ENCODE measurements at places on chromosomes 13 and 19.
A peak's percentile ranks its signal among the peaks of the same experiment; 100 is the strongest.

DNA sequence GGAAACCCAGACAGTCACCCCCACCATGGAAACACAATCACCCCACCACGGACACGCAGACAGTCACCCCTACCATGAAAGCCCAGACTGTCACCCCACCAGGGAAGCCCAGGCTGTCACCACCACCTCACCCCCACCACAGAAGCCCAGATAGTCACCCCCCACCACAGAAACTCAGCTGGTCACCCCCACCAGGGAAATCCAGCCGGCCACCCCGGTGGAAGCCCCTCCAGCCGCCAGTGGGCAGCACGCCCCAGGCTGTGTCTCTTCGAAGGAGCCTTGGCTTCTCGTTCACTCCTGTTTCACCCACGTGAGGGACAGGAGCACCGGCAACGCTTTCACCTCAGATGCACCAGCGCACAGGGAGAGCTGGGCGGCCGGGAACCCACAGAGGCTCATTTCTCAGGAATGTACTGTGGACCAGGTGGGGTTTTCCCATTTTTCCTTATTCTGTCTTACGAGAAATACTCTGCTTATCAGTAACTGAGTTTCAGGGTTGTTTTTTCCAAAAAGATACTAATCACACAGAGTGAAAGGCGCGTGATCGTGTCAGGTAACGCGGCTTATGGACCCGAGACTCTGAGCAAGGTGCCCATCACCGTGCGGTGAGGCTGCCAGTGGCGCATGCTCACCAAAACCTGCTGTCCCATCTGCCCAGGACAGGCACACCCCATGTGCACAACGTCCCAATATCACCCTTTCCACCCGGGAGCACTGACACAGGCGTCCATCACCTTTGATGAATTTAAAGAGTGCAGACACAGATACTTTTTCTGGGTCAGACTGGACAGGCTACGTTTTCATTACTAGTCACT is 28.0 kb downstream of the CARS2 start:
- DNase-seq: no peak

- no peak for DNase-seq
These were observed 86.7 kb downstream of the ZAR1L start for GRCh38 chr13:32228330-32229041.

DNA sequence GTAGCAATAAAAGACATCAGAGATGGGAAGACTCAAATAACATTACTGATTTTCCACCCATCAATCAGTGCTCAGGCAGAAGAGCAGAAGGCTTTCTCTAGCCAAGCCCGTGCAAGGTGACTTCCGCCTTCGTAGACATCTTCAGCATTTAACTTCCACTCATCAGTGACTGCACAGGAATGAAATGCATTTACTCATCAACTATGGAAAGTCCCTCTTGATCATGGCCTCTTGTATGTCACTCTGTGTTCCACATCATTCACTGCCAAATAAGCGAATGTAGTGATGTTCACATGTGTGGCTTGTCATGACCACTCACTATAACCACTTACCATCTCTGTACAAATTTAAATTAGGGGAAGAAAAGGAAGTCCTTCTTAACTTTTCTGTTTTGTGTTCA is 49.4 kb downstream of the SACS start:
- DNase-seq: no peak

GRCh38 chr19:53906211-53907192 is 2.6 kb upstream of the CACNG7 start:
- DNase-seq: peak; percentile 43

DNA sequence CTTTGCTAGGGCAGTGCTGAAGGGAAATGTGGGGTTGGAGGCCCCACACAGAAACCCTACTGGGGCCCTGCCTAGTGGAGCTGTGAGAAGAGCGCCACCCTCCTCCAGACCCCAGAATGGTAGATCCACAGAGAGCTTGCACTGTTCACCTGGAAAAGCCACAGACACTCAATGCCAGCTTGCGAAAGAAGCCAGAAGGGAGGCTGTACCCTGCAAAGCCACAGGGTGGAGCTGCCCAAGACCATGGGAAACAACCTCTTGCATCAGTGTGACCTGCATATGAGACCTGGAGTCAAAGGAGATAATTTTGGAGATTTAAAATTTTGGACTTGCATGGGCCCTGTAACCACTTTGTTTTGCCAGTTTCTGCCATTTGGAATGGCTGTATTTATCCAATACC is 615.4 kb upstream of the MIR17HG start:
- DNase-seq: no peak

GRCh38 chr19:15123900-15124299 is 16.7 kb downstream of the SYDE1 start:
- no peak for DNase-seq

DNA sequence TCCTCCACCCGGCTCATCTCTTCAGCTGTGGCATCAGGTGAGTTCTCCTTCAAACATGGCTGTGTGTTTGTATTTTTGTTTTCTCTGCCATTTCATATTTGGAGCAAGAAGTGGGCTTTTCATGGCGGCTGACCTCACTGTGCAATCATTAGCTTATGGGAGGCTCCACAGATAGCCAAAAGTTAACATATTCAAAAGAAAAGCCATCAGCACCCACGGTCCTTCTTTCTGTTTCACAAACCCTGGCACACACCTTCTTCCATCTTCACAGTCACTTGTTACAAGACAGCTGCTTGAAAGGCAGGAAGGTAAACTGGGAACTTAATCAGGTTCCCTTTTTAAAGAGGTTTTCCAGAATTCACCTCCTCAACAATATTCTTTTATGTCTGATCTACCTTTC is 69.3 kb upstream of the ATP12A start:
- no peak for DNase-seq

- no peak for DNase-seq
These were observed 278 bp upstream of the ZNF274 start for GRCh38 chr19:58182577-58182988.

GRCh38 chr13:88031980-88032559 is 360.9 kb downstream of the SLITRK5 start:
- no peak for DNase-seq

DNA sequence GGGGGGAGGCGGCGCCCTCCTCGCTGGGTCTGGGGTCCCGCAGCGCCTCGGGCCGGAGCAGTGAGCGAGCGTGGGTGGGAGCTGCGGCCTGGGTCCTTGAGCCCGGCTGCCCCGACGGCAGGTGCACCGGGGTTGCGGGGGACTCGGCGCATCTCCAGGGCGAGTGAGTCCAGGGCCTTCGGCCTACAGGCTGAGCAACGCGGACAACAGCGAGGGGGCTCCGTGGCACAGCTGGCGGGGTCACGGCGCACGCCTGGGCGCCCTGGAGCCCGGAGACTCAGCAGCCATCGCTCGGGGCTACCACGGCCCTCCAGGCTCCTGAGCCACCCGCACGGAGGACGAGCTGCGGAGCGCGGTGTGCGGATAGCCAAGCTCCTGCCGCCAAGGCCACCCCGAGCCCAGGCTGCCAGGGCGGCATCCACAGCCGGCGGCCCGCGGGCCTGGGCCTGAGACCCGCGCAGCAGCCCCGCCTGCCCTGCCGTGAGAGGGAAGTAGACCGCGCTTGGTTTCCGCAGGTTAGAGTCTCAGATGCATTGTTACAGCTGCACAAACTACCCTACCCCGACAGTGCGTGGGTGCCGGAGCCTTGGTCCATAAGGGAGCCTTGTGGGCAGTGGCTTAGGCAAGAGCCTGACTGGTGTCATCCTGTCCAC is 253.9 kb upstream of the SGCG start:
- DNase-seq: no peak

- DNase-seq: no peak
These were observed 2858.1 kb upstream of the PCDH20 start for GRCh38 chr13:64273780-64274179.

DNA sequence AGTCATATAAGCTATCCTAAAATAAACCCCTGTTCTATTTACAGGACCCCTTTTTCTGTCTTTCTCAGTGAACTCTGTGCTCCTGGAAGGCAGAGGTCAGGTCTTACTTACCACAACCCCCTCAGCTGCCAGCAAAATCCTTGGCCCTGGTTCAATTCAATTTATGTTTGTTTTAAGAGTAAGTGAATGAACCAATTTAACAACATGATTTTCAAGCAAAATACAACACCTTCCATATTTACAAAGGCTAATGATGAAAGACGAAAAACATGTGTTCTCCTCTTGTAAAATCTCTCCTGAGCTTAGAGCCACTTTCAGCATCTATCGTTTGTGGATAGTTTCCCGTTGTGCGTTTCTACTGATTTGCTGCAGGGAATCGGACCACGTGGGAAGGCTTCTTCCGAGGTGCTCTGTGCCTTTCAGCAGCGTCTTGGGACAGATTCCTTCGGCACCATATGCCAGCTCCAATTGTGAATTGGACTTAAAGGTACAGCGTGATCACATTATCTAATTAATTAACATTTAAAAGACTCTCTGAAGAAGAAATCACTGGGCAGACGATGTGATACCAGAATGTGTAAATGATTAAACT is 411.7 kb downstream of the IRS2 start:
- no peak for DNase-seq

DNA sequence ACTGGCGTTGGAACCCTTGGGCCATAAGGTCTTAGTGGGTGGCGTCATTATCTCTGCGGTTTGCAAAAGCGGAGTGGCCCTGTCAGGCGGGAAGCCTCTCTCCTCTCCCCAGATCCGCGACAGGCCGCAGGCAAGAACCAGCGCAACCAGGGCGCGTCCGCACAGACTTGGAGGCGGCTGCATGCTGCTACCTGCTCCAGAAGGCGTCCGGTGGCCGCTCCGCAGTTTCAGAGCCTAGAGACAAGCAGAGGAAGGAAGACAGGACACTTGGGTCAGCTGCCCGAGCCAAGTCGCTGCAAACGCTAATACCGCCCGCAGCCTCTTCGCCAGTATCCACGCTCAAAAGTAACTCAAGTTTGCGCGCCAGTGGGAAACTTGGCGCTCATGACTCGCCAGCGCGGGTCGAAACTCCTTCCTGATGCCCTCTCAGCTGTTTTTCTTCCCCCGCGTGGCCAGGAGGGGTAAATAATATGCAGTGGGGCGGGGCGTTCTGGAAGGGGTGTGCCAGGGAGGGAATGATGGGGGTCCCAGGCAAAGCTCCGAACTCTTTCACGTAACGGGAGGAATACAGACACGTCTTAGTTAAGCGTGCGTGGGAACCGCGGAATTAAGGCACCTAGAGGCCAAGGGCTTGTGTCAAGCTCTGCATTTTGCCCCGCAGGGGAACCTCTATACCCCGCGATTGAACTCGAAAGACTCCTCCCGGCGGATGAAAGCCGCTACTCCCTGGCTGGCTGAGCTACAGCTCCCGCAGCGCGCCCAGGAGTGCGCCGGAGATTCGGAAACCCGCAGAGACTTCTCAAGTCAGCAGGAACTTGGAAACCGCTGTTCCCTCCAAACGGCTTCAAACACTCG is at the start of gene EDNRB:
TSS of gene EDNRB (minus strand) at position 441 of the 855 bp plus-strand sequence. CDS start at position 183, 258 bp downstream.
- no peak for DNase-seq

- no peak for DNase-seq
These were observed 484.6 kb downstream of the OLFM4 start for GRCh38 chr13:53513226-53513625.

DNA sequence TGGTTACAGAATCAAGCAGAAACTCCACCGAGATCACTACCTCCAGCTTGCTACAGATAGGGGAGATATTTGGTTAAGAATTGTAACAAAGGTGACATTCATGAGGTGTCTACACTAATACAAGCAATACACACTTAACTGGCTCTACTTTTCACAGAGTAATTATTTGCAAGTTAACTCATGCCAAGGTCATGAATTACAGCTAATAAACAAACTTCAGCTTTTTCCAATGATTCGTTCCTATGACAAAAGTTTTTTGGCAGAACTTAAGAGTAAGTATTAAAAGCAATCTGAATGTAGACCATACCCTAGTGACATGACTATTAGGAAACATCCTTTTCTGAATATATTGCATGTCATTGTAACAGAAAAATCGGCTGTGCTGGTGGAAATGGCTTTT is 72.1 kb downstream of the LHFPL6 start:
- no peak for DNase-seq

GRCh38 chr19:18919900-18920214 is 342 bp downstream of the DDX49 start:
- no peak for DNase-seq

GRCh38 chr13:40060296-40061007 is 405.0 kb downstream of the COG6 start:
- no peak for DNase-seq

- no peak for DNase-seq
These were observed 599.5 kb upstream of the PCDH9 start for GRCh38 chr13:67829641-67830040.

DNA sequence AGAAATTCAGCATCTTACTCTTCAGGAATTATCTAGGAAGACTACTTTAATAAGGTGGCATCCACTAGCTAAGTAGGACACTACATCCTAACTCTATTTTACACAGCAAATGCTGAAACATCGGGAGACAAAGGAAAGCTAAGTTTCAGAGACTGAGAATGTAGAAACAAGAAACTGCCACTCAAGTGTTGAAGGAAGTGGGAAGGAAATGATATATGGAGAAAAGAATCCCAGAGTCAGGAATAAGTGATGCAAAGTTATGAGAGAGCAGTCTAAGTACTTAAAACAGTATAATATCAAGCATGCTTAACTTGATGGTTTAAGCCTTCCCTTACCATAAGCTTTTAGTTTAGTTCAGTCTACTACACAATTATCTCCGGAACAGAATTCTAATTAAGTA is 52.4 kb downstream of the RBM26 start:
- no peak for DNase-seq

GRCh38 chr19:40178756-40179155 is 12.5 kb upstream of the MAP3K10 start:
- no peak for DNase-seq

DNA sequence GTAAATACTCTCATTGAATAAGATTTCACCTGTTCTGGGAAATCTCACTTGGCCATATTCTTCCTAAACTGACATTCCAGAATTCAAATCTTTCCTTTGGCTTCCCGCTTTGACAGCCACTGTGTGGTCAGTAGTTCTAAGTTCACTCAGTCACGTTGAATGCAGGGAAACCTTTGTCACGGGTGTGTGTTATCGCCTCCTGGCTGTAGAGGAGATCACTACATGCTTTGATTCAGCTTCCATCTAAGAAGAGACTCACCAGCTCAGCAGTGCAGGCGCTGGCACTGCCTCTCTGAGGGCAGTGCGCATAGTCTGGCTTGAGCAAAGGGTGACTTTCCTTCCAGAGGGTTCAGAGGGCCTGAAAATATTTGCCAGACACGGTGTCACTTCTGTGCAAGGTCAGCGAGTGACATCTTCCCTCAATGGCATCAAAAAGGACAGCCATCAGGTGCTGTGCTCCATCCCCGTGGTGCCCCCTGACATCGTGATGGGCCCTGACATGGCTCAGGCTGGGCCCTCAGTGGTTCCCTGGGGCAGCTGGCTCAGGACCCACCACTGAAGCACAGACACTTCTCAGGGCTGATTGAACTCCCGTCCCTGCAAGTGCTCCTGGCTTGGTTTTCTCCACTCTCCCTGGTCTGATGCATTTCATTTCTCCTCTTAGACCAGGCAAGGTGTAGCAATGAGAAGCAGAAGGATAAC is 635.4 kb upstream of the ARGLU1 start:
- no peak for DNase-seq

- DNase-seq: no peak
These were observed 4.3 kb upstream of the HOMER3 start for GRCh38 chr19:18945297-18945696.
